ENCODE measurements at places on chromosomes 7 and 10. TPM values are rescaled to one million over a fixed set of nuclear protein-coding genes. Genes with fewer than 3 reads are reported as not detected.

DNA sequence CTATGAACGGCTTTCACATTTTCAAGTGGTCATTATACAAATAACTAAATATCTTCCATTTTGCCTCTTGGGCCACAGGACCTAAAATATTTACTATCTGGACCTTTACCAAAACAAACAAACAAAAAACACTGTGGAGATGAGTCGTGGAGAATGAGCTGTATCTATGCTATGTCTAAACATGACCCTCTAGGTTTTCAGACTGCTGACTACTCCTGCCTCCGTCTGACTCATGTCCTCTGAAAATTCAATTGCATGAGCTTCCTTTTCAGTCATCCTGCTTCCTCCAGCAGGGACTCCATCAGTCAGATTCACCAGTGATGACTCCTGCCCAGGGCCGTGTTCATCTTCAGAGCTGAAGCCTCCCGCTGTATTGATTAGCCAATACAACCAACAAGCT, 96.8 kb downstream of the COL28A1 start:
- DNase-seq: no peak

DNA sequence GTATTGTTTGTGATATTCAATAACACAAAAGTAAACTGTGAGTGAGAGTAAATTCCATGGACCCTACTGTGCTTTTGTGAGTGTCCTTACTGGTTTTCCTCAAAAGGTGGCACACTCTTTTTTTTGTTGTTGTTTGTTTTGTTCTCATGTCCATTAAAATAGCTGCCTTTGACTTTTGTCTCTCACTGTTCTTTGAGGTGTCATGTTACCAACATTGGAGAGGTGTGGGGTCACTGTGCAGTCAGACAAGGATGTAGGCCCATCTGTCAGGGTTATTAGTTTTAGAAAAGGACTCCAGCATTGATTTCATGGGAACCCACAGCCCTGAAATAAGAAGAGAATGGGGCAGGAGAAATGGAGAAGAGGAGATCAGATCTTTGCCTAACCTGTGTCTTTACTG, 383.1 kb downstream of the SORCS3 start:
- no peak for DNase-seq

DNA sequence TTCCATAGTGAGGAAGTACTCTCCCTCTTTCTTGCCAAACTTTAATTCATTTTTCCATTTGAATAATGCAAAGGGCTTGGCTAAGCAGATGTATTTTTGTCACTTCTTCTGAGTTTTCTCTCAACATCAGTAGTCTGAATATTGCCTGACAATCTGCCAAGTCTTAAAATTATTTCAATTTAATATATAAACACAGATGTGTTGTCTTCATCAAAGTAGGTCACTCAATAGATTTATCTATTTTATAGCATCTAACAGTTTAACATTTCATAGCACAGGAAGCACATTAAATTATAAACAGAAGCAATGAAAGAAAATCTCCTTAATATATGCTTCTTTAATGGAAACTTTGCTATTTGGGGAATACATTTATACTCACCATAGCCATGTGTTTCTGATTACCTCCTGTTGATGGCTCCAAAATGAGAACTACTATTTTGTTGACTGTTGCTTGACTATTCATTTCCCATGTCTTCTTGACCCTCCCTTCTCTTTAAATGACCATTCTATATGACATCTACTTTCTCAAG, 4.5 kb downstream of the CPED1 start:
- DNase-seq: no peak

Gene SKIDA1
- total RNA-seq: 3.7 TPM

Gene SEM1
- 34.2 TPM for total RNA-seq

Data from ovary (tissue), 10 donors.